ENCODE measurements at places on chromosomes 4 and X.

GRCh38 chr4:118969359-118969758 lies 80.7 kb downstream of the SYNPO2 start:
- DNase-seq, result peak; percentile 28

- no peak for DNase-seq
Observed at GRCh38 chr4:185332575-185333464, 62.9 kb downstream of the LRP2BP start.

- peak; percentile 84 for DNase-seq
Observed at GRCh38 chr4:75940692-75941253, at the start of gene NAAA. NAAA (minus strand) TSS chr4:75941013; CDS start chr4:75940949, 64 bp downstream.

- DNase-seq, result no peak
Observed at GRCh38 chrX:119997570-119997969, 54.0 kb upstream of the NKAP start.

GRCh38 chrX:39527025-39527424 lies 570.7 kb downstream of the BCOR start:
- DNase-seq, result no peak

- DNase-seq, result no peak
Observed at GRCh38 chr4:108588878-108589277, 31.5 kb upstream of the RPL34 start.

GRCh38 chrX:38192007-38192810 lies 28.5 kb downstream of the SRPX start:
- no peak for DNase-seq

GRCh38 chrX:113954297-113954696 lies 629.6 kb upstream of the HTR2C start:
- no peak for DNase-seq

- peak; percentile 59 for DNase-seq
Observed at GRCh38 chr4:185469580-185470154, 1.9 kb downstream of the CCDC110 start.

DNA sequence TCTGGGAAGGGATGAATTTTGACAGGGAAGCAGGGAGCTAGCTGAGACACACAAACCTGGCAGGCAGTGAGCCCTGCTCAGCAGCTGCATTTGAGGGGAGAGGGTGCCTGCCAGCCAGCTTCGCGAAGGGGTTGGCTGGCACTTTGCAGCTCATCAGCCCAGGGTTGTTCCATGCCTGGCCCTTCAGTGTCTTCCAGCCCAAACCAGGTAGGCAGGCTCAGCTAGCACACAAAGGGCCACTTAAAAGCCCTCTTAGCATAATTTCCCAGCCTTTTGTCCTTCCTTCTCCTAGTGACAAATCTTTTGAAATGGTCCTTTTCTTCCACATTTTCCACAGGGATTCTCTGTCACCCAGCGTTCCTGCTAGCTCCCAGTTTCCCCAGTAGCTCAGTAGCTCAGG lies 4.3 kb upstream of the FRMPD3 start:
- DNase-seq, result no peak

- no peak for DNase-seq
Observed at GRCh38 chr4:91497892-91498291, 805.9 kb upstream of the GRID2 start.

DNA sequence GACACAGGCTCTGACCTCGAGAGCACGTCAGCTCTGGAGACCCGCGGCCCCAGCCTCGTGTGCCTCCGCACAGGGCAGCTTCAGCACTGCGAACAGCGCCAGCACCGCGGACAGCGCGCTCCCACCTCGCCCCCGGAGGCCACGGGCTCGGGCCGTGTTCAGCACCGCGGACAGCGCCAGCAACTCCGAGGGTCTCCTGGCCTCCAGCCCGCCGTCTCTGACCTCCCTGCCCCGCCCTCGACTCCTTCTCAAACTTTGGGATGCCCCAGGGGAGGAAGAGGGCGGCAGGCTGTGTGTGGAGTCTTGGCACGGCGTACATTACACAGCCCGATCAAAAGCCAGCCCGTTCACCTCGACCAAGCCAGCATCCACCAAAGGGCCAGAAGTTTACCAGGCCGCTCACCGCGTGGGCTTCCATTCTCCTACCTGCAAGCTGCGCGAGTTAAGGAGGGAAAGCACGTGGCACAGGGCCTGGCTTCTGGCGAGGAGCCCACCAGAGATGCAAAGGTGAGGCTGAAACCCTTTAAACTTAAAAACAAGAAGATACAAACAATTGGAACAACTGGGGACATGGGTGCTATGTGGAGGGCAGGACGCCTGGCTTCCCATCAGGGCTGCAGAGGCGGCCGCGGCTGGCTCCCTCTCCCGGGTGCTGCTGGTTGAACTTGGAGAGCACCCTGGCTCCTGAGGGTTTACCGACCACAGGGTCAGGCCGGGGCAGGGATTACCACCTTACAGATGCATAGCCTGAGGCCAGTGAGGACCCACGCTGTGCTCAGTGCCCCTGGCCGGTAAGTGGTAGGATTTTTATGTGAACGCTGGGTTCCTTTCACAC lies 4.5 kb upstream of the NKX1-1 start:
- DNase-seq, result peak; percentile 87

GRCh38 chr4:173525118-173526011 lies 4.7 kb downstream of the HAND2 start:
- DNase-seq, result no peak

- DNase-seq, result no peak
Observed at GRCh38 chrX:22534643-22535042, 261.9 kb downstream of the CBLL2 start.

GRCh38 chr4:100632163-100632562 lies 114.3 kb upstream of the EMCN start:
- DNase-seq, result no peak

DNA sequence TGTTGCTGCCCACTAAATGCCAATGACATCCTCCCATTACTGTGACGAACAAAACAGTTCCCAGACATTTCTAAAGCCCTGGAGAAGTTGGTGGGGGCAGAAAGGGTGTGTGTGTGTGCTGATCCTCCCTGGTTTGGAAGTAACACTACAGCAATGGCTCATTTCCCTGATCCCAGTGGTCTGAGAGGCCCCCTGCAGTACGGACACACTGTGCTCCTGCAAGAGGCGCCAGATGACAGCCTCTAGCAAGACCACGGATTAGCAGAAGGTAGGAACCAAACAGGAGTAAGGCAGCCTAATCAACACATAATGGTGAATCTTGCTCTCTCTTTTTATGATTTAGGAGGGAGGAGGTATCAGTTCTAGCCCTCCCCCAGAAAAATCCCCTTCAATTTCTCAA lies 49.6 kb downstream of the CHRDL1 start:
- DNase-seq, result no peak

DNA sequence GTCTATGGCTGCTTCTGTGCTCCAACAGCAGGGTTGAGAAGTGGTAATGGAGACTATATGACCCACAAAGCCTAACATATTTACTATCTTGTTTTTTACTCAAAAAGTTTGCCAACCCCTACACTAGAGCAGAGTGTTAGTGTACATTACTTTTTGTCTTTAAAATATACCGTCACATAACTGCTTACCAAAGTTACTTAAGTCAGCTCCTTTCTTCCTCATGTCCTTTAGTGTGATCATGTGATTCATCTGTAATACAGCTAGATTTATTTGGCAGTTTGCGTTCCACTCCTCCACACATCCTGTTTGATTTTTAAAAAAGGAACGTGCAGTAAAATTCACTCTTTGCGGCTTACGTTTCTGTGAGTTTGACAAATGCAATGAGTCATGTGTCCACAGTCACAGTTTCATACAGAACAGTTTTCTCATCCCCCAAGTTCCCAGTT lies 162.4 kb upstream of the GPRIN3 start:
- DNase-seq, result no peak

GRCh38 chr4:38230121-38230801 lies 270.1 kb downstream of the PTTG2 start:
- DNase-seq, result no peak

DNA sequence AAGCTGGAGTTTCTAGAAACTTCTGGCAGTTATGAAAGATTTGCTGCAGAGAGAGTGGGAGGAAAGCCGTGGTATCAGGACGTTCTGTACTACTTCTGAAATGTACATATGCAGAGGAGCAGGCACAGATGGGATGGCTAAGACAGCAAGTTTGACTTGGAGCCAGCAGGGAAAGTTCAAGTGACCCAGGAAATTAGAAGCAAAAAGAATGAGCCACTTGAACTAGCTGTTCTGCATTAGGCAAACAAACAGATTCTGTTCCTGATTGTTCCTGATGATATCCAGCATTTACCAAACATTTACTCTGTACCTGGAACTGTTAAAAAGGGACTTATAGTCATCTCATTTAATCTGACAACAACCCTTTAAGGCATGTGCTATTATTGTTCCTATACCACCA lies 41.4 kb upstream of the CXCL13 start:
- no peak for DNase-seq

GRCh38 chrX:1076871-1077651 lies 135.4 kb downstream of the CRLF2 start:
- no peak for DNase-seq

- no peak for DNase-seq
Observed at GRCh38 chrX:69152417-69152841, 12.8 kb downstream of the PJA1 start.

- DNase-seq, result no peak
Observed at GRCh38 chr4:27861802-27862201, 1001.2 kb downstream of the STIM2 start.

DNA sequence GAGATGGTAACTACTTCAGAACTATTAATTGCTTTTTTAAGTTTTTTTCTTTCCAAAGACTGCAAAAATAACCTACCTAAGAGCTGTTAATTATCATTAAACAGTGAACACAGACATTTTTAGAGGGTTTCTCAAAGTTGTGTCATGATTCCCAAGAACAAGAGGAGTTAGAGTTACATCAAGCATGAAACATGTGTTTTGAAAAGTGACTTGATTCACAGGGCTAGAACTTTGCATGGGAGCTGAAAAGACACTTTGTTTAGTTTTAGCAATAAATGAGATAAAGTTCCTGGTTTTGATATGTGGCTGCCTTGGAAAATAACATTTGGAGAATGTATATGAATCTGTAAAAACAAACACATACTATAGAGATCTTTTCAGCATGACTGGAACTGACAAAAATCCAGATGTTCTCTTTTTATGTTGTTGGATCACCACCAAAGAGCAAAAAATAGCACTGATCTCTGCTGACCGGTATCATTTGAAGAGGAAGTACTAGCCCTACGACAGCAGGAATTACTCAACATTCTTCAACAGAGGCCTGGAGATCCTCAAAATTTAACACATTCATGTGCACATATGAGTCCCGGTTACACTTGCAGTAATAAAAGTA lies 173.0 kb upstream of the PCDH18 start:
- DNase-seq, result no peak

DNA sequence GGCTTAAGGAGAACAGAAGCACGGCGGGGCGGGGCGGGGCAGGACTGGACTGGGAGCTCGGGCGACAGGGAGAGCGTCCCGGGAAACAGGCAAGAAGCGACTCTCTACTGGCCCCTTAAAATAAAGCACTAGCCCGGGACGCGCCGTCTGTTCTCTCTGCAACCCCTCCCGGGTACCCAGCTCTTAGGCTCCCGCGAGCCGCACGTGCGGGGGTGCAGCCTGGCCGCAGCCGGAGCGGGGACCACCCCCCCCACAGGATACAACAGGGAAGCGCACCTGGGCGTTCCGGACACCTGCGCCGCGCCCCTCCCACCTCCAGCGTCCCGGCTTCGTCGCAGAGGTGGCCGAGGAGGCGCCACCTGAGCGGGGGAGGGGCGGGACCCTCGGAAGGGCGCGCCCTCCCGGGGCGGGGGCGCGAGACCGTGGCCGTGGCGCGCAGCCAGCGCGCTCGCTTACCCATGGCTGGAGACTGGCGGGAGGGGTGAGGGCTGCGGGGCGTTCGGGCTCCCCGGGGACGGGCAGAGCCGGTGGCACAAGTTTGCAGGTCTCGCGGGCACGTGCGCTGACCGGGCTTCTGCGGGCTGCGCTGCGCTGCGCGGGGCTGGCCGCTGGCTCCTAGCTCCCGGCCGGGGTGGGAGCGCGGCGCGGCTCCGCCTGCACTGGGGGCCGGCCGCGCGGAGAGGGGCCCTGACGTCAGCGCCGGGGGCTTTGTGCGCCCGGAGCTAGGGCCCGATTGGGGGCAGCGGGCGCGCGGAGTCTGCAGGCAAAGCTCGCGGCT lies 91.5 kb downstream of the GEMIN8 start:
- peak; percentile 68 for DNase-seq

GRCh38 chr4:81714291-81714690 lies 242.6 kb upstream of the RASGEF1B start:
- no peak for DNase-seq

GRCh38 chr4:16205298-16206164 lies 20.7 kb downstream of the TAPT1 start:
- DNase-seq, result no peak

GRCh38 chrX:42797651-42798269 lies 19.8 kb upstream of the PPP1R2C start:
- no peak for DNase-seq

DNA sequence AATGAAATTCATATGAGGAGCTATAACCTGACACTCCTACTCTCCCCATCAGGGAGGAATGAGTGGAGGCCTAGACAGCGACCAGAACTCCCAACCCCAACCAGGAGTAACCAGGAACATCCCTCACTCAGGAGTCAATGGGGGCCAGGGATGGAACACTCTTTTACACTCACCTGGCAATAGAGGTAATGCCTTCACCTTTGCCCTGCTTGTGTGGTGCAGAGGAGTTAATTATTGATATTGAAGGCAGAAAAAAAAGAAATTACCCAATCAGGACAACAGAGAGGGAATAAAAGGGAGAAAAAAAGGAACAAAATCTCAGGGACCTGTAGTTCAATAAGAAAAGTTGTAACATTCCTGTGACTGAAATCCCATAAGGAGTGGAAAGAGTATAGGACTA lies 141.5 kb downstream of the PPP4R3C start:
- DNase-seq, result no peak

GRCh38 chrX:131762802-131763234 lies 218.9 kb downstream of the OR13H1 start:
- DNase-seq, result no peak

- no peak for DNase-seq
Observed at GRCh38 chr4:33975995-33976394, 2268.3 kb downstream of the ARAP2 start.

- DNase-seq, result no peak
Observed at GRCh38 chrX:54116391-54116790, 66.7 kb downstream of the FAM120C start.

DNA sequence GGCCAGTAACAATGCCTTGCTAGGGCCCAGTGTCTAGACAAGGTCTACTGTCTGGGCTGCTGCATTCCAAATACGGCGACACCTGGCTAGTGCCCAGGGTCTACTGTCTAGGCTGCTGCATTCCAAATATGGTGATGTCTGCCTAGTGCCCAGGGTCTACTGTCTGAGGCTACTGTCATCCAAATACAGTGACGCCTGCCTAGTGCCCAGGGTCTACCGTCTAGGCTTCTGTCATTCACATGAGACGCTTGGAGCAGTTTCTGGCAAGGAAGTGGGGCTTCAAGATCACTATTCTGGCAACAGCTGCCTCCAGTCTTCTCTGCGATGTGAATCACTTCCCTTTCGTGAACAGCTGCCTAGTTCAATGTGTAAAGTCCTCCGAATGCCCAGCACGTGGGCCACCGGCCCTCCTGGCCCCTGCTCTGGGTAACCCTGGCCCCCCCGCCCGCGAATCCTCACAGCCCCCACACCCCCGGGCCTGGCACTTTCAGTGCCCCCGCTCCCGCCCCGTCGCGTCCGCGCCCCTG lies 12.7 kb downstream of the ACOX3 start:
- no peak for DNase-seq

- no peak for DNase-seq
Observed at GRCh38 chr4:125679989-125680388, 365.2 kb downstream of the FAT4 start.
